ENCODE measurements at places on chromosomes 5 and 9.

DNA sequence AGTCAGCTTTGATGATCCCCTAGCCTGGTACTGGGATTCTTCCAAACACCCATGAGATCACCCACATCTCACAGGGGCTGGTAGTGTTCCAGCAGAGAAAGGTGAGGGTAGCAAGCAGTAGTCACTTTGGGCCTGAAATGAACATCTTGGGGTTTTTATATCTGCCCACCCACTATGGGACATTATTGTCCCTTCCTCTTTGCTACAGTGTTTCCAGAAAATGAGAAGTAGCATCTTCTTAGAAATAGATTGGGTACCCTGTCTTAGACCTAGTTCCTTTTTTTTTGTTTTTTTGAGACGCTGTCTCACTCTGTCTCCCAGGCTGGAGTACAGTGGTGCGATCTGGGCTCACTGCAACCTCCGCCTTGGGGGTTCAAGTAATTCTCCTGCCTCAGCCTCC is 249.2 kb upstream of the ANKRD55 start:
- DNase-seq = no peak

GRCh38 chr9:136178061-136178772 is 26.7 kb downstream of the LHX3 start:
- DNase-seq = no peak

GRCh38 chr9:87040410-87041009 is 93.2 kb upstream of the GAS1 start:
- DNase-seq = no peak

GRCh38 chr9:137020771-137021567 is 7.1 kb downstream of the ABCA2 start:
- DNase-seq = no peak

- DNase-seq = no peak
These were observed 1.1 kb upstream of the JADE2 start for GRCh38 chr5:134524272-134524825.

GRCh38 chr9:129138476-129139232 is 27.4 kb downstream of the PTPA start:
- DNase-seq = no peak

DNA sequence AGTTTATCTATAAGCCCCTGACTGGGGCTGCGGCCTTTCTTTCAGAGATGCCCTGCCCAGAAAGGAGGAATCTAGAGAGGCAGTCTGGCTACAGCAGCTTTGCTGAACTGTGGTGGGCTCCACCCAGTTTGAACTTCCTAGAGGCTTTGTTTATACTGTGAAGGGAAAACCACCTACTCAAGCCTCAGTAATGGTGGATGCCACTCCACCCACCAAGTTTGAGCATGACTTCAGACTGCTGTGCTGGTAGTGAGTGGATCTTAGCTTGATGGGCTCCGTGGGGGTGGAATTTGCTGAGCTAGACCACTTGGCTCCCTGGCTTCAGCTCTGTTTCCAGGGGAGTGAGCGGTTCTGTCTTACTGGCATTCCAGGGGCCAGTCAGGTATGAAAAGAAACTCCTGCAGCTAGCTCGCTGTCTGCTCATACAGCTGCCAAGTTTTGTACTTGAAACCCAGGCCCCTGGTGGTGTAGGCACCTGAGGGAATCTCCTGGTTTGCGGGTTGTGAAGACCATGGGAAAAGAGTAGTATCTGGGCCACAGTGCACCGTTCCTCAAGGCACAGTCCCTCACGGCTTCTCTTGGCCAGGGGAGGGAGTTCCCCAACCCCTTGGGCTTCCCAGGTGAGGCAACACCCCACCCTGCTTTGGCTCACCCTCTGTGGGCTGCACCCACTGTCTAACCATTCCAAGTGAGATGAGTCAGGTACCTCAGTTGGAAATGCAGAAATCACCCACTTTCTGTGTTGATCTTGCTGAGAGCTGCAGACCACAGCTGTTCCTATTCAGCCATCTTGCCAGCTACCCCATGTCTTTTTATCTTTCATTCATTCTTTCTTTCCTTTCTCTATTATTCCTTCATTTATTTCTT is 211.8 kb upstream of the C9orf72 start:
- no peak for DNase-seq

DNA sequence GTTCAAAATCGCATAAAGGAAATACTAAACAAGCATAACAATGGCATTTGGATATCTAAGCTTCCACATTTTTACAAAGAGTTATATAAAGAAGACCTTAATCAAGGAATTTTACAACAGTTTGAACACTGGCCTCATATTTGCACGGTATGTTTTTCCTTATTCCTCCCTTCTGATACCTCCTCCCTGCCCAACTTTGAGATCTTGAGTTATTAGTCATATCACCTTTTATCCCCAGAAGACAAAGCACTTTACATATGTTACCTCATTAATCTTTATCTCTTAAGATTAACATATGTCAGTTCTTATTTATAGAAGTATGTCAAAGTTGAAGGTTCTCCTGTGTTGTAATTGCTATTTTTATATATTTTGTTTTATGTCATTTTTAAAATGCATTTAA is 29.8 kb downstream of the TDRD7 start:
- DNase-seq = no peak

GRCh38 chr9:127926906-127927200 is 3.7 kb downstream of the PIP5KL1 start:
- no peak for DNase-seq

DNA sequence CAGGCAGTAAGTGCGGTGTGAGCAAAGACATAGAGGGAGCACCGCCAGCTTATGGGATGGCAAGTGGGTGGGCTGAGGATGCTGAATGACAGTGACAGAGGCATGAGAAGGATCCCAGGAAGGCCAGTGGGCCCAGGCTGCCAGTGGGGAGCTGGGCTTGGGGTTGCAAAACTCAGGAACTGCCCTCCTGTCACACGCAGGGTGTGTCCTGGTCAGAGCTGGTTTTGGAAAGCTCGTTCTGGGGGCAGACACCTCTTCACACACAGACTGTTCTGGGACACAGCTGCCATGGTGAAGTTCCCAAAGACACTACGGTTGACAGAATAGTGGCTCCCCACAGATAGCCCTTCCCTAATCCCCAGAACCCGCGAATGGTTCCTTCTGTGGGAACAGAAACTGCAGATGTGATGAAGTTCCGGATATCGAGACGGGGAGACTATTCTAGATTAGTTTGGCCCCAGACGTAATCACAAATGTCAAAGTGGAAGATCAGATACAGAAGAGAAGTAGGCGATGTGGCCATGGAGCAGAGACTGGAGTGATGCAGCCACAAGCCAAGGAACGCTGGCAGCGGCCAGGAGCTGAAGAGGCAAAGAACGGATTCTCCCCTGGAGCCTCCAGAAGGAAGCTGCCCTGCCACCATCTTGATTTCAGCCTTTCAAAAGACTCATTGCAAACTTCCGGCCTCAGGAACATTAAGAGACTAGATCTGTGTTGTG is 159.0 kb downstream of the COL23A1 start:
- no peak for DNase-seq

DNA sequence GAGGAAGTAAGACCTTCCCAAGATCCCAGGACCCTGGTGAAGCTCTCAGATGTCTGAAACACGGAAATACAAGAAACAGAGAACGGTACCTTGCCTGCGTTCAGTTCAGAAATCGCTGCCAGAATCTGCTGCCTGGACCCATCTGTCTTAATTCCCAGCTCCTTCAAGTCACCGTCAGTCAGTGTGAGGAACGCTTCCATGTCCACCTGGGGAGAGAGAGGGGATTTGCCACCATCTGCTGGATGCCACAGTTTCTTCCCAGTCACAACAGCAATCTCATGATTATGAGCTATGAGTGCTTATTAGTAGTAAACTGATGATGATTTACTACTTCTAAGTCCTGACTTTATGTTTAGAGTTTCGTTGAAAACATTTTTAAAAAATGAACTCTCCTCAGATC is 36.7 kb upstream of the GABBR2 start:
- DNase-seq = no peak

DNA sequence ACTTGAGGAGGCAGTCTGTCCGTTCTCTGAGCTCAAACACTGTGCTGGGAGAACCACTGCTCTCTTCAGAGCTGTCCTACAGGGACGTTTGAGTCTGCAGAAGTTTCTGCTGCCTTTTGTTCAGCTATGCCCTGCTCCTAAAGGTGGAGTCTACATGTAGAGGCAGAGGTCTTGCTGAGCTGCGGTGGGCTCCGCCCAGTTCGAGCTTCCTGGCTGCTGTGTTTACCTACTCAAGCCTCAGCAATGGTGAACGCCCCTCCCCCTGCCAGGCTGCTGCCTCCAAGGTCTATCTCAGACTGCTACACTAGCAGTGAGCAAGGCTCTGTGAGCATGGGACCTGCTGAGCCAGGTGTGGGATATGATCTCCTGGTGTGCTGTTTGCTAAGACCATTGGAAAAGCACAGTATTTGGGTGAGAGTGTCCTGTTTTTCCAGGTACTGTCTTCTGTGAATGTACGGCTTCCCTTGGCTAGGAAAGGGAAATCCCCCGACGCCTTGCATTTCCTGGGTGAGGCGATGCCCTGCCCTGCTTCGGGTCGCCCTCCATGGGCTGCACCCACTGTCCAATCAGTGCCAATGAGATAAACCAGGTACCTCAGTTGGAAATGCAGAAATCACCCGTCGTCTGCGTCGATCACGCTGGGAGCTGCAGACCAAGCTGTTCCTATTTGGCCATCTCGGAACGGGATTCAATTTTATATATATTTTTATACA is 58.5 kb downstream of the CNTRL start:
- DNase-seq = no peak

- no peak for DNase-seq
These were observed 3.6 kb upstream of the LCP2 start for GRCh38 chr5:170301149-170301548.

DNA sequence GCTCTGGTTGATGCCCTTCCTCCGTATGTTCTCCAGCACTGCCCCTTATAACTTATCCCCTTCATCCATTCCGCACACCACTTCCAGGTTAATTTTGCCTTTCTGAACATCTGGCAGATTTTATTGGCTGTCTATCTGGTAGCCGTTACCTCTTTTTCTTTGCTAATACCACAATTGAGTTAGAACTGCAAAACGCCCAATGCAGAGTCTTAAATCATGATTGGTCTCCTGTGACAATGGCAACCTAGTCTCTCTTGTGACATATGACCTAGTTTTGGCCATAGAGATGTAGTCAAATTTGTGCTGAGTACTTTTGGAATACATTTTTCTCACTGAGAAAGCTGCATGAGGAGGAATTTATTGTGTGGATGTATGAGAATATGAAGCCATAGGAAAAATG is 365.7 kb upstream of the PRR16 start:
- no peak for DNase-seq

- DNase-seq = no peak
These were observed 68.8 kb downstream of the ZNF608 start for GRCh38 chr5:124677374-124678351.

GRCh38 chr9:19379283-19379682 is 753 bp downstream of the RPS6 start:
- no peak for DNase-seq

Data from HS-27A (cell line).